Stimulated activated CD4-positive, alpha-beta T cell treated with anti-CD3 and anti-CD28 coated beads, TNF-alpha, amount 100 ng/mL, for 24 hours (primary cell): ENCODE measurements at places on chromosomes 2 and 18.

- DNase-seq = no peak
Observed at GRCh38 chr2:61995515-61995914, 90.0 kb downstream of the COMMD1 start.

DNA sequence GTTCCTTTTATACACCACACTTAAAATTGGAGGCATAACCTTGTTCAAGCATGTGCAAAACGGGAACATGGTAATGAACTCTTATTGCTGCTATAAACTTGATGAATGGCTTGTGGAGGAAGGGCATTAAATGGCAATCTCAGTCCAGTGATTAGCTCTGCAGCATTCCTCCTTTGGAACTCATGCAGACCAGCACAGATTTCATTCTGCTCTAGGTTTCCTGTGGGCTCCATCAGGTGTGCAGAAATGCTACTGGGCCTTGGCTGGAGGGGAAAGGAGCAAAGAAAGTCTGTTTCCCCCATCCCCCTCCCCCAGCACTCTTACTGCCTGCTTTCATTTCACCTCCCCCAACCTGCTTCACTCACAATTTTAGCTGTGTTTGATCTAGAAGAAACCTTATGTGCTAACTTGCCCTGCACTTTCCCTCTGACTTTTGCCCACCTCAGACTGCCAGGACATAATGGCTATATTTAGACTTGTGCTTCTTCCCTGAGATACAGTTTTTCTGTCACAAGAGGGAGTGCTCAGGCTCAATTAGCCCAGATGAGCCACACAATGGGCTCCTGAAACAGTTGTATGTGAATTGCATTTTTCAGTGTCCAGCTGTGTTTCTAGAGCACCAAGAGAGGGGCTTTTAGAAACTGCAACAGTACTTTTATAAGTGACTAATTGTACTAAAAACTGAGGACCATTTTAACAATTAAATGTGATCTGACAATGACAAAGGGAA, 109.8 kb downstream of the FSHR start:
- DNase-seq = no peak

DNA sequence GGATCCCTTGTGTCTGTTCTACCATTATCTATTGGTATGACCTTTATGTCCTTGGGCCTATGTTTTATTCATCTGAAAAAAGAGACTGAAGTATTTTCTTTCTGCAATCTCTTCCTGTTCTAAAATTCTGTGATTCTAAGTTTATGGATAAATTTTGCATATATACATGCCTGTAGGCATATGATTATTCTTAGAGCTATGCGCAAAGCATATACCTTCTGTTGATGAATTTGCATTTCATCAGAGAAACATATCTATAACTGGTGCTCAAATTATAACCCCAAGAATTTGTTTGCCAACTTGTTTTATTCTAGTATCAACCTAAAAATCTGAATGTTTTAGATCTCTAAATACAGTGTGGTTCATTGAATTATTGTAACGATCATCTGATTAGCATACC, 6.7 kb downstream of the CACNB4 start:
- no peak for DNase-seq

DNA sequence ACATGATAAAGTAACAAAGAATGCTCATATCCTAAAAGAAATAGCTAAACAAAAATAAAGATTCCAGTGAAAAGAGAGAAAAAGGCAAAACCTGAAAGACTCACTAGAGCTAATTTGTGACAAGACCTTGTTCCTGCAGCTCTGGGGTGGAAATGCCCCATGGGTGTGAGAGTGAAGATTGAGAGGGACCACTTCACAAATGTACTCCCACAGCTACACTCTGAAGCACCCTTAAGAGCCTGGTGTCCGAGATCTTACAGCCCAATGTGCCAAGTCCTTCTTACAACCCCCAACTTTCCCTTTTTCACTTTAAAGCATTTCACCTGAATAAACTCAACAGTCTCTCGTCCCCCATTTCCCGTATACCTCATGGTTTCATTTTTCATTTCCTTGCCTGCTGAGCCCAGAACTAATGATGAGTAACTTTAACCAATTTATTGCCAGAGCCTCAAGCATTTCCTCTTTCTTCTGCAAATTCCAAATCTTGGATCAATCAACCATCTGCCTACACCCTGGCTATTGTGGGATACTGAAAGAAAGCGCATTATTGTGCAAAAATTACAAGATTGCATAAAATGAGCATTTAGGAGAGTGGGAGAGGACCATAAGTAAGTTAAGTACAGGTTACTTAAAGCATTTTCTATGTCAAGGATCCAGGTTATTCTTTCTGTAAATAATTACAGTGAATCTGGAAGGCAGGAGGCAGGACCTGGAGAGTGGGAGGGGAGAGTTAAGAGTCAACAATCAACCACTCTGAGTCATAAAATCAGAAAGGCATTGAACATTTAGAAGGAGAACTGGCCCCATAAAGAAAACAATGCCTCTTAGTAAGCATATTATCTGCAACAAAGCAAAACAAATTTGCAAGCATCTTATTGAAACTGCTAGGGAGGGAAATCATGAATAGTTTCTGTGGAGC, 804.4 kb upstream of the CELF4 start:
- DNase-seq = no peak

DNA sequence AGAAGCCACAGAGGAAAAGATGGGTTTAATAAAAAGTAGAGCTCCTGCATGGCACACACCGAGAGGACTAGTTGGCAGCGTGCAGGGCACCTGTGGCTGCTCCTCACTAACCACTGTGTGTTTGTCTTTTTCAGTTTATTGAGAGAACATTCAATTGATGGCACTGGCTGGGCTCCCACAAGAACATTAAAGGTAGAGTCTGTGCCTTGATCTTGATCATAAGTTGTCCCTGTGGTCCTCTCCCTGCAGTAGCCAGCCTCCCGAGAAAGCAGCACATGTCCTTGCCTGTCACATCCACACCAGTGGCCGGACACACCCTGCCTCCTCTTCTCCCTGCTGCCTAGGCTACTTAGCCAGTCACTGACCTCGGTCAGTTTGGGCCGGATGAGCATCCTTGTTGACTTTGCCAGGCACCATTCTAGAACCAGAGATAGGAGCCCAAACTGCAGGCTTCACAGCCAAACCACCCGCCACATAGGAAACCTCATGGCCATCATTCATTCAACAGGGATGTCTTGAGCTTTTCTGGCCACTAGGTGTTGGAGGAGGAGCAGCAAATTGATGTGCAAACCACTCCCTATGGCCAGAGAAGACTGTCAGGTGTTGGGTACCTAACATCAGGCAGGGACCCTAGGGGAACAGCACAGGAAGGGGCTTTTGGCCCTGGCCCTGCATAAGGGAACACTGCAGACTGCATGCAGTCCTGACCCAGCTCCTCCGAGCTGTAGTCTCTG, 30.2 kb upstream of the SCLY start:
- no peak for DNase-seq
